SW480 (cell line): ENCODE measurements at places on chromosomes 7 and 10.

GRCh38 chr7:129522088-129522970 is 20.0 kb downstream of the SMKR1 start:
- no peak for DNase-seq

- DNase-seq, result no peak
Observed at GRCh38 chr7:2374830-2375728, 20.5 kb downstream of the EIF3B start.

- DNase-seq, result no peak
Observed at GRCh38 chr7:93218997-93219827, 7.1 kb downstream of the HEPACAM2 start.

GRCh38 chr10:77638321-77639101 is 903 bp upstream of the KCNMA1 start:
- DNase-seq, result peak; percentile 40

- DNase-seq, result no peak
Observed at GRCh38 chr10:56296618-56297017, 64.4 kb downstream of the ZWINT start.

GRCh38 chr7:28093623-28094232 is 86.9 kb downstream of the JAZF1 start:
- DNase-seq, result peak; percentile 42

DNA sequence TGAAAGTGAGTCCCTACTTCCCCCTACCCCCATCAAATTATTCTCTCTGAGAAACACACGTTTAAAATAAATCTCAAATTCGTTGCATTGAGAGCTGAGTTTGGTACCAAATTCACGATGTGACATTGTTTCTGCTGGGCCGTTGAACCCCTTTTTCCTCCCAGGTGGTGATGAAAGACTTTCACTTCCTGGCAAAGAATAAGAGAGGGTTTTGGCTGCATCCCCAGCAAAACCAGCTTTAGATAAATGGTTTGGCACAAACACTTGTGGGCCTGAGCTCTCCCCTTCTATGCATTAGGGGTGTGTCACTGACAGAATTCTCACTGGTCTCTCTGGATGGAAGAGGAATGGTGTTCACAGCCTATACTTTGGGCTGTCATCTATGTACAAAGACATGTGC is 8.8 kb upstream of the DNTT start:
- no peak for DNase-seq

- no peak for DNase-seq
Observed at GRCh38 chr7:28701731-28702130, 256.4 kb downstream of the TRIL start.

DNA sequence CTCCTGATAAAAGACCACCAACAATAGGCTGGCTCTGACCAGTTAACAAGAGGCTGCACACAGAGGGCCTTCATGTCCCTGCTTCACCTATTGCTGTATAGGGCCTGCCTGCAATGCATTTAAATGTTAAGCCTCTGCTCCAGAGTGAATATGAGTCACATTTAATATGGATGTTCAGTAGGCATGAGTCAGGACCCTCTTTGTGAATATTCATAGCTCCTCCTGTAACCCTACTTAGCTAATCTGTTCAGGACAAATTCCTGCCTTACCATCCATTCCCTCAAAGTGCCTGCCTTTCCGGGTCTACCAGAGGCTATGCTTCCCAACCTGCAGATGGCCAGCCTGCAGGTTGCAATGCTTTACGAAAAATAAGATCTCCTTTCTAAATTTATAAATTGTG is 32.5 kb downstream of the ARHGAP22 start:
- no peak for DNase-seq

DNA sequence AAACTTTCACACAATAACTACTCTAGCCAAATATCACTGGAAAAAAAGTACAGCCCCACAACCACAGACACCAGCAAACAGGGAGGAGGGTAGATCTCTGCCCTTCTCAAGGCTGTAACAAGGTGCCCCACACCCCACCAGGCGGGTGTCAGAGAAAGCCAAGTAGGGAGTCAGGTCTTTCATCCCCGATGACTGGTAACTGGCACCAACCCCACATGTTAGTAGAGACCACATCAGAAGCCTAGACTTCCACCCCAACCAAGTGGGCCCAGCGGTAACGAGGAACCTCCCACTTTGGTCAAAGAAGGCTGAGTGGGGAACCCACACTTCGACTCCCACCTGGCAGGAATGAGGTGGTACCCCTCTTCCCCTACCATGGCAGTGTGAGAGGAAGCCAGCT is 16.4 kb upstream of the RUFY2 start:
- DNase-seq, result no peak

DNA sequence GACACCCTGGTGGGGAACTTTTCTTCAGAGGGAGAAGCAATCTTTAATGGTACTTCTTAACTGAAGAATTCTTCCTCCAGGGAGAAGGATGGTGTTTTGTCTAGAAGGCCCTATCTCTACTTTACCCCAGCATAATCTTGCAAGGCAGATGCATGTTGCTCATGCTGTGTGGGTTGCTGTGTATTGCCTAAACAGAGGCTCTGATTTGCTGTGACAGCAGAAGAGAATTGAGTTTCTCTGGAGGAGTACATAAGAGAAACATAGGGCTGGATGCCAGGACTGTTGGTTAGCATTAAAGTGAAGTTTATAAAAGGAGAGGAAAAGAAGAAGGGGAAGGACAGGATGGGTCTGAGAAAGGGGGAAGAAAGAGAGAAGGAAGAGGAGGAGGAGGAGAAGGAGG is 248.1 kb upstream of the HPS1 start:
- no peak for DNase-seq

GRCh38 chr10:131700032-131700431 is 200.8 kb upstream of the PPP2R2D start:
- no peak for DNase-seq

DNA sequence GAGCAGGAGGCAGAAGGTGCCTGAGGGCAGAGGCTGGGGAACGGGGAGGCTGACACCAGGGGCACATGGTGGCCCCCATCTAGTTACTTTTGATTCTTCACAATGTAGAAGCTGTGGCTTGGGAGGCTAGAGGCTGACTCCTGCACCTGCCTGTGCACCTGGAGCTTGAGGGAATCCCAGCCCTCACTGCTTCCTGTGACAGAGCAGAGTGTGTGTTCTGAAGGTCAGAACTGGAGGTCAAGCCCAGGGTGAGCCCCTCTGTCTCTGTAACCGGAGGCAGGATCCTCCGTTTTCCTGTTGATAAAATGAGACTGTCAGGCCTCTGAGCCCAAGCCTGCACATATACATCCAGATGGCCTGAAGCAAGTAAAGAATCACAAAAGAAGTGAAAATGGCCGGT is 124.8 kb downstream of the ACTR3B start:
- no peak for DNase-seq

DNA sequence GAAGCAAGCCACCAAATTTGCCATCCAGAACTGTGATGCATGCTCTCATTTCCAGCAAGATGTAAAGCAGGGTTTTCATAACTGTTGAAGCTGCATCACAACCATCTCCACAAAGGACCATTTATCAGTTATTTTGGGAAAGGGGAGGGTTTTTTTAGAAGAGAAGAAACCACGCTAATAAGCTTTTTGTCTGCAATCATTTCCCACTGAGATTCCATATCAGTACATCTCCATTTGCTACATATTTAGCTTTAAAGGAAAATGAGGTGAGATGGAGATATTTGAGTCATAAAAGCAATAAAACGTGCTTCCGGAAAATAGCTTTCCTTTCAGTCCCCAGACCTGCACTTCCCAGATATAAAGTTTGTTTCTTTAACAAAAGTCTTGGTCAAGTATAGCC is 258.2 kb downstream of the FRMD4A start:
- DNase-seq, result no peak

DNA sequence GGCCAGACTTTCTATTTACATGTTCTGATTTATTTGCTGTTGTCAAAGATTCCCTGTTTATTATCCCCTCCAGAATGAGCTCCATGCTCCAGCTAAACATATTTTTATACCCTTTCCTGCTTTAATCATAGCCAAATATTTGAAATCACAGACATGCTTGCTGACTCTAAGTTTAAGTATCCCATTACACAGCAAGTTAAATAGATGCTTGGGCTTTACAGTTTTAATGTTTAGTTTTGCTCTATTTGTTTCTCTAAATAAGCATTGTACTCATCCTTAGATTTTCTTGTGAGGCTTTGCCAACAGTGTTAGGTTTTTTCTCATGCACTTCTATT is 196.8 kb downstream of the TAX1BP1 start:
- DNase-seq, result no peak

DNA sequence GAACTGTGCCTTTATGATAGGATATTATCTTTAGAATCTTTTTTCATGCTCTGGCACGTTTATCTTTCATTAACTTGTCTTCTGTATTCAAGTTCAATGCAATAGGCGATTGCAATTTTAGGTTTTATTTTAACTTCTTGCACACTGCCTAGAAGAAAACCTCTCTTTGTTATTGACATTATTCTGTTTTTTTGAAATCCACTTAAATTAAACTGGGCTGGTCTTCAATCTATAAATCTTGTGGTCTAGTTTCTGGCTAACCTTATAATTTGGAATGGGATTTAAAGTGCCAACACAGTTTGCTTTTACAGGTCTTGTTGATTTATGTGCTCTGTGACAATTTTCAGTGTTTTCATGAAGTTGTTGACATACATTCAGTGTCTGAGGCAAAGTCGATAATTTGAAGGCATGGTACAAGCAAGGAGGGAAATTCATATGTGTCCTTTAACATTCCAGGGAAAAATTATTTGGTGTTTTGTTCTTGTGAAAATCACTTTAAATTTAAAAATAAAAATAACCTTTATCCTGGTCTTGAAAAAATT is 240.9 kb downstream of the KIAA1217 start:
- DNase-seq, result no peak

- DNase-seq, result peak; percentile 65
Observed at GRCh38 chr10:34235164-34235832, 579.8 kb downstream of the PARD3 start.

- DNase-seq, result no peak
Observed at GRCh38 chr10:118758449-118758848, 3.7 kb upstream of the CACUL1 start.

DNA sequence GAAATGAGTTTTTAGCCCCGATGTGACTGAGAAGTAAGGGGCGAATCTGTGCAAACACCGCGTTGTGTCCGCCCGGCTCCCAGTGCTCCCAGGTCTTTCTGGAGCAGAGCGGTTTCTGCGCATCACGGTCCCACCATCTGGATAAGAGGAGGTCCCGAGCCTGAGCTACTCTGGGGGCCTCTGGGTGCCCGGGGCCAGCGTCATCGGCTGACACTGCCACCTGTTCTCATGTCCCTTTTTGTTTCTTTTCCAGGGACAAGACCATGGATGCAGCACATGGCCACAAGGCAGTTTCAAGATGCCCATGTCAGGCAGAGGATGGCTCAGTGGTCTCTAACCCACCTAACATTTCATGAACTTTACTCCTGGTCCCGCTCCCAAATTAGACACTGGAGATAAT is 24.9 kb downstream of the KLF6 start:
- no peak for DNase-seq

GRCh38 chr10:60167050-60167449 is 222.6 kb downstream of the ANK3 start:
- DNase-seq, result no peak

DNA sequence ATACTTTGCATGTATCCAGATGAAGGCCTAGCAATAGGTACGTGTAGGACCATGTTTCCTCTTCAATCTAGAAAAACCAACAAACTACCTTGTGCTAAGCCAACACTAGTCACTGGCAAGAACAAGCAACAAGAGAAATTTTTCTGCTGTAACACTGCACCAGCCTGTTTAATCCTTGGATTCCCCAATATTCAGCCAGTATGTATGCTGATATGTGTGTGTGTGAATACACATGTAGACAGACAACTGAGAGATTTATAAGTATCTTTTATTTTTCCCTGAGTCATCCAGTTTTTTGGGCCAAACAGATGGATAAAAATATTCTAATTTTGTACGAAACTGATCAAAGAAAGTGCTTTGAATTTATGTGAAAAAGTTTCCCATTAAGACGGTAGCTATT is 26.2 kb downstream of the GLI3 start:
- DNase-seq, result no peak

- DNase-seq, result no peak
Observed at GRCh38 chr10:11404901-11405300, 206.5 kb downstream of the USP6NL start.

DNA sequence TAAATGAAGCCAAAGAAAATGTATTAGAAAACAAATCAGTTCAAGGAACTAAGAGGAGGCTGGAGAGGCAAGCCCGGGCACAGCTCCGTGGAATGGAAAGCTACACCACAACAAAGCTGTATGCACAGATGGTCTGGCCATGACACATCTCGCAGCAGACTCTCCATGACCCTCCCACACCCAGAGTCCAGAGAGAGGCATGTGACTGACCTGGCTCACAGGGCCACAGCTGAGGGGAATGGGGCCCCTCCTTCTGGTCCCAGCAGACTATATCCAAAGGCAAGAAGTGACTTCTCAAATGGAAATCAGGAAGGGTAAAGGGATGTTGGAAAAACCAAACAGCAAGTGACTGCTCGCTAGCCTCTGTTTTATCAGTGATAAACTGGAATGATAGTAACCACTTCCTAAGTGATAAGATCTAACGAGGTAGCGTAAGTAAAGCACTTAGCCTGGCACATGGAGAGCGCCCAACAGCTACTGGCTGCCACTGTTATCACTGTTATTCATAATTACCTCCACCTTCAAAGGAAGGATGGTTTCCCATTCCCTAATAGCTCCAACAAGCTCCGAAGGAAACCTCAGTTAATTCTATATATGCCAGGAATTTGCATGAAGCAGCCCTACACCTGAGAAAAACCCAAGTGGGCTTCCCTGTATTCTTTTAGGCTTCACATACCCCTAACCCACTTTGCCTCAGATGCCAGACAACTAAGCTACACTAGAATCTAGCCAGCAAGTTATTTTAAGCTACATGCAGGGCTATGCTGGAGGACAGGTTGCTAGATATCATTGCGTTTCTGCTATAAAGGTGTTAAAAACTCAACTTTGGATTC is 8.4 kb downstream of the OSBPL3 start:
- DNase-seq, result peak; percentile 99

GRCh38 chr7:100933734-100934133 is 15.6 kb upstream of the MUC3A start:
- DNase-seq, result no peak

- no peak for DNase-seq
Observed at GRCh38 chr10:22674573-22674930, 39.8 kb downstream of the PIP4K2A start.

GRCh38 chr10:17669185-17669872 is 25.4 kb downstream of the STAM start:
- no peak for DNase-seq

DNA sequence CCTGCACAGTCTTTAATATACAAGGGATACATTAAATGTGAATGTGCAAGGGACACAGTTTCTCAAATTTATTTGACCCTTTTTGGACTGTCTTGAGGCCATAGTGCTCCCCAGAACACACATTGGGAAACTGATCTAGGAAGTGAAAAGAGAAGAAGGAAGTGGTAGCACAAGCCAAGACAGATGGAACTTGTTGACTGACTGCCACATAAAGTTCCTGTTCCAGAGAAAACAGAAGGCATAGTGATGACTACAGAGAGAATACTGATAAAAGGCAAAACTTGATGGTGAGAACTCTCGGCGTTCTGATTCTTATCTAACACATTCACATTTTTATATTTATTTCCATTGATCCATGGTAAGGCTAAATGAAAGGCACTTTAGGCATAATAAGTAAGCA is 1216.4 kb downstream of the CNTNAP2 start:
- DNase-seq, result no peak
